ENCODE measurements at places on chromosomes 2 and 18.

GRCh38 chr18:31901063-31901462, 41.9 kb downstream of the TRAPPC8 start:
- no peak for DNase-seq

GRCh38 chr2:239188536-239188935, 212.3 kb downstream of the HDAC4 start:
- no peak for DNase-seq

- no peak for DNase-seq
Measured at GRCh38 chr2:26559044-26559405, 81.1 kb upstream of the OTOF start.

GRCh38 chr2:134070281-134070741, 183.6 kb upstream of the MGAT5 start:
- DNase-seq: no peak

DNA sequence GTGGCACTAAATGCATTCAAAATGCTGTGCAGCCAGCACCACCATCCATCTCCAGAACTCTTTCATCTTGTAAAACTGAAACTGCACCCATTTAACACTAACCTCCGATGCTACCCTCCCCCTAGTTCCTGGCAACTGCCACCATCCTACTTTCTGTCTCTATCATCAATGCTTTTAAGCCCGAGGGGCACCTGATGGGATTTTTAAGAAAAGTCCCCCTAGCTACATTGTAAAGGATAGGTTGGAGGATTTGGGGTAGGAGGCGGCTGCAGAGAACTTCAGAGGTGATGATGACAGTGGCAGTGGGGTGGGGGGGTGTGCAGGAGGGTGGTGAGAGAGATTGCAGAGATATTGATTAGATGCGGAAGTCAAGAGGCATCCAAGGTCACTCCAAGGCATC, 10.8 kb upstream of the YWHAQ start:
- DNase-seq: no peak

DNA sequence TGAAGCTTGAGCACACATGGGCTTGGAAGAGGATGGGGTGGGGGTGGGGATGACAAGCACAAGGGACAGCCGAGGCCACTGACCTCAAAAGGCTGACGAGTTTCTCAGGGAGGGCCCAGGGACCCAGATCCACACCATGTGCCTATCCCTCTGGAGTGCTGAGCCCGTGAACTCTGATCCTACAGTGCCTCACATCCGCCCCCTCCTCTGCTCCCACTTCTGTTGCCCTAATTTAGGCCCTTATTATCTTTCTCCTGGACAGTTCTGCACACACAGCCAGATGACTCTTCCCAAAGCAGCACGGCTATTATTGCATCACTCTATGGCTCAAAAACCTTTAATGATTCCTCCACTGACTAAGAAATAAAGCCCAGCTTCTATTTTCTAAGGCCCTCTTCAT, 24.8 kb downstream of the CYRIA start:
- DNase-seq: no peak

GRCh38 chr2:60552078-60552850, 1.2 kb downstream of the BCL11A start:
- DNase-seq: no peak

DNA sequence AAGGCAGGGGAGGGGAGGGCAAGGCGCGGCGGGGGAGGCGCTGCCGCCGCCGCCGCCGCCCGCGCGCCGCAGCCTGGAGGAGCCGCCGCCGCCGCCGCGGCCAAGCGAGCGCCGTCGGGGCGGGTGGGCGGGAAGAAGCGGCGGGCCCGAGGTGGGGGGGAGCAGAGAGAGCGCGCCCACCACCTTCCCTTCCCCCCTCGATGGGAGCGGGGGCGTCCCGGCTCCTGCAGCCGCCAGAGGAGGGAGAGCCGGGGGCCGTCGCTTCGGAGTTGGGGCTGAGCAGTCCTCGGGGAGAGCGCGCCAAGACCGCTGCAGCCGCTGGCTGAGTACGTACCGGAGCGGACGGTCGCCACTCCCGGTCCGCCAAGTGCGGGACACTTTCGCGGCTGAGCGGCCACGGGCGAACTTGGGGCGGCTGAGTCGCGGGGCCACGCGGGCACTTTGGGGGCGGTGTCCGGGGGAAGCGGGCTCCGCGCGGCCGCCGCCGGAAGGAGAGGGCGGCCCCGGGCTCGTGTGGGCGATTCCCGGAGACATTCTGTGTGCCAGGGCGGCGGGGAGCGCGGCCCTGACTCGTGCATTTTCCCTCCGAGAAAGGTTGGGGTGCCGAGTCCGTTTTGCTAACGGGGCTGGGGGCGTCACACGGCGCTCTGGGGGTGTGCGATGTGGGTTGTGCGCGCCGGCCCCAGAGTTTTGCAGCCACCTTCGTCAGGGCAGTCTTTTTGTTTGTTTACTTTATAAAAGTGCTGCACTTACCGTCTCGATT, at the start of gene NAB1:
Gene NAB1 (plus strand): TSS at position 49 of the 763 bp plus-strand sequence. CDS start 10,094 bp downstream, outside the sequence.
- peak; percentile 69 for DNase-seq

DNA sequence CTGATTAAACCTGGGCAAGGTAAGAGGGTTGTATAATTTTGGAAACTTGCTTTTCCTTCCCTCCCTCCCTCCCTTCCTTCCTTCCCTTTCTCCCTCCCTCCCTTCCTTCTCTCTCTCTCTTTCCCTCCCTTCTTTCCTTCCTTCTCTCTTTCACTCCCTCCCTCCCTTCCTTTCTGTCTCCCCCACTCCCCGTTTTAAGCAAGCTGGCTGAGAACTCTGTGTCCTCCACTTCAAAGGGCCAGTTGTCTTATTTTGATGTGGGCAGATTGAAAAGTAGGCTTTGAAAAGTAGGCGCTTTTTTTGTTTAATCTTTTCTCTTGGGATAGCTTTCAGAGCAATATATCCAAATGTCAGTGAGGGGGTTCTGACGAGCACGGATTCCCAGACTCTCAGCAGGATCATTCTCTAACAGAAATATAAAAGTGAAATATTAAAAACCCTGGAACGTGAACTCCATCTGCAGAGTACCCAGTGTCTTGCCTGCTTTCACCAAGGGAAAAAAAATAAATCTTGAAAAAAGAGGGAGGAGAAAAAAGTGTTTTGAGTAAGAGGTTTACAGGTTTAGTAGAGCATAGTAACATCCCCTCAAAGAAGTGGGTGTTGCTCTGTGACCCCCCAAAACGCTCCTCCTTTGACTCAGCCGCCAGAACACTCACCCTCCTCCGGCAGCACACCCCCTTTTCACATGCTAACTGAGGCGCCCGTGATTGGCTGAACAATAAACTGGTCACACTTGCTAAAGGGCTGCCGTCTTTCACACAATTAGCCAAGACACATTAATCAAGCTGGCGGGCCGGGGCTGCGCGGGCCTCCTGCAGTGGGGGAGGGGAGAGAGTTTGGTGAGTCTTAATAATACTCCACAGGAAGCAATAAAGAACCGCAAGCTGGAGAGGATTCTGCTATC, 52.2 kb downstream of the CDK15 start:
- DNase-seq: no peak
